Fibroblast of lung (primary cell): ENCODE measurements at places on chromosomes 4 and X. TPM values are rescaled to one million over a fixed set of nuclear protein-coding genes. Genes with fewer than 3 reads are reported as not detected.

Gene MAGEC2
- total RNA-seq, result 0.17 TPM in 1 of 2 replicates, not detected in the other

Gene NAT8L
- total RNA-seq, result 0.17 and 0.26 TPM in 2 replicates

Gene ENAM
- under 0.01 and 0.50 TPM in 2 replicates for total RNA-seq

Gene SLC34A2
- not detected in 2 replicates for total RNA-seq

Gene CCSER1
- total RNA-seq, result under 0.01 TPM in 2 replicates

Gene ATP7A
- 13.6 and 18.3 TPM in 2 replicates for total RNA-seq

Gene KCND1
- total RNA-seq, result 0.77 and 1.3 TPM in 2 replicates

Gene UGT2B17
- total RNA-seq, result not detected in 2 replicates

Gene SERPINA7
- total RNA-seq, result not detected in 2 replicates

Gene TRPC5OS
- total RNA-seq, result not detected in 2 replicates

DNA sequence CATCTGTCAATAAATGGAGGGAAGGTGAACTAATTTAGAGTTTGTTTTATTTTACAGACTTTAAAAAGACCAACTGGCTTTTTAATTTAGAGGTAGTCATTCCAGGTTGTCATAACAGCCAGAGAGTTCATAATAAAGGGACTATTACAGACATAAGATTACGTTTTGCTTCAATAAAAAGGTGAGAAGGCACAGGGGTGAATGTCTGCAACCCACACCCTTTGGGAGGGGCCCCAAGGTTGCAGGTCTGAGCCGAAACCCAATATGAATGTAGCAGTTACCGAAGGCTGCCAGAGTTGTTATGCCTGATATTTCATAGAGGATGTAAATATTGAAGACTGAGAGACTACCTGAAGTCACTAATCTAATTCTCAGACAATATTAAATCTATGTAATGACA lies 329.7 kb upstream of the GALNT7 start:
- H3K36me3 ChIP-seq, result no peaks in the 10 kb centered on the region
- no peak overlapping the region for H3K4me3 ChIP-seq
- H3K4me1 ChIP-seq, result no peaks in the 10 kb centered on the region
- H3K27ac ChIP-seq, result no peak overlapping the region

GRCh38 chr4:183171484-183172267 lies 72.6 kb downstream of the WWC2 start:
- no peaks in the 10 kb centered on the region for H3K27me3 ChIP-seq
- H3K36me3 ChIP-seq, result no peaks in the 10 kb centered on the region
- no peak overlapping the region for H3K27ac ChIP-seq
- peaks cover 9% of the 10 kb centered on the region for H3K4me1 ChIP-seq
- peak; percentile 15 for DNase-seq
- no peak overlapping the region for H3K4me3 ChIP-seq

DNA sequence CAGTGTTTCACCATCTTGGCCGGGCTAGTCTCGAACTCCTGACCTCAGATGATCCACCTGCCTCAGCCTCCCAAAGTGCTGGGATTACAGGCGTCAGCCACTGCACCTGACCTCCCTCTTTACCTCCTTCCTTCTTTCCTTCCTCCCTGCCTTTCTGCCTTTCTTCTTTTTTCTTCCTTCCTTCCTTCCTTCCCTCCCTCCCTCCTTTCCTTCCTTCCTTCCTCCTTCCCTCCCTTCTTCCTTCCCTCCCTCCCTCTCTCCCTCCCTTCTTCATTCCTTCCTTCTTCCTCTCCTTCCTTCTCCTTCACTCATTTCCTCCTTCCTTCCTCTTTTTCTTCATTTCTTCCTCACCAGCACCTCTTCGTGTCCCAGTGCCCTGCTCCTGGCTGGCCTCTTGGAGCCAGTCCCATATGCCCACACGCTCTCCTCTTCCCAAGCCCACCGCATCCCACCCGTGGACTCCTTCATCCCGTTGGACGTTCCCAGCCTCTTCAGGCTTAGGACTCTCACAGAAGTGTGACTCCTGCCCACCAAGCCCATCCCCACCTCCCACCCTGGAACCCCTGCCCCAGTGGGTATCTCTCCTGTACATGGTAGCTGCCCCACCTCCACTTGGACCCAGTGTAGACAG lies 22.6 kb downstream of the CSF2RA start:
- H3K27ac ChIP-seq, result no peak overlapping the region
- no peaks in the 10 kb centered on the region for H3K4me1 ChIP-seq
- no peaks in the 10 kb centered on the region for H3K36me3 ChIP-seq
- no peak overlapping the region for H3K4me3 ChIP-seq
- no peaks in the 10 kb centered on the region for H3K27me3 ChIP-seq
- no peak for DNase-seq

- no peaks in the 10 kb centered on the region for H3K36me3 ChIP-seq
- H3K27me3 ChIP-seq, result no peaks in the 10 kb centered on the region
- DNase-seq, result no peak
- no peaks in the 10 kb centered on the region for H3K4me1 ChIP-seq
Observed at GRCh38 chr4:139720806-139721205, 55.2 kb downstream of the MGST2 start.

DNA sequence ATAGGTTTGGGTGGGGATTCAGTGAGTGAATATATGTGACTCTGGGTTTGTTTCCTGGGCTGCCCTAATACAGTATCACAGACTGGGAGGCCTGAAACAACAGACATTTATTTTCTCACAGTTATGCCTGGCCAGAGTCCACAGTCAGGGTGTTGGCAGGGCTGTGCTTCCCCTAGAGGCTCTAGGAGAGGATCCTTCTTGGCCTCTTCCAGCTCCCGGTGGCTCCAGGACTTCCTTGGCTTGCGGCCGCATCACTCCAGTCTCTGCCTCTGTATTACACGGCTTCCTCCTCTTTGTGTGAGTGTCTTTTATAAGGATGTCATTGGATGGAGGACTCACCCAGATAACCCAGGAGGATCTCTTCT lies 5.2 kb upstream of the JAKMIP1 start:
- H3K36me3 ChIP-seq, result no peaks in the 10 kb centered on the region
- H3K4me1 ChIP-seq, result no peaks in the 10 kb centered on the region
- H3K4me3 ChIP-seq, result no peak overlapping the region
- H3K27ac ChIP-seq, result no peak overlapping the region
- no peak for DNase-seq
- no peaks in the 10 kb centered on the region for H3K27me3 ChIP-seq

DNA sequence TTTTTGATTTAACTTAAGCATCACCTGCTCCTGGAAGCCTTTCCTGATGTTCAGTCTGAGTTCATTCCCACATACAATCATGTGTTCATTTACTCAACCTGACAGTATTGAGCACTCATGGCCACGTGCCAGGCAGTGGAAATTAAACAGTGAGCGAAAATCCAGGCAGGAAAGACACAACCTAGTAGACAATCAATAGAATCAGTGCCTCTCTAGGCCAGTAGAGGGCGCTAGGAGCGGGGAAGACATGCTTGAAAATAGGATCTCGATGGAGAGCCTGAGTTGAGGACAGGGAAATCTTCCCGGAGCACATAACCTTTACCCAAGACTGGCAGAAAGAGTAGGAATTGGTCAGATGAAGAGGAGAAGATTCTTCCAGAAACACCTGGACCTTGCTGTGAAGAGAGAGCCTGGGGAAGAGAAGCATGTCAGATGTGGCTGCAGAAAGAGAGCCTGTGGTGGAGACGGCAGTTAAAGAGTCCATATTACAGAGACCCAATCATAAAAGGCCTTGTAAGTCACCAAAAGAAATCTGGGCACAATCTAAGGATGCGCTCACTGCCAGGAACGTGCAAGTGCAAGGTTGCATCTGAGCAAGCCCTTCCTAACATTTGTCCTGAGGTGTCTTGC lies 103.5 kb downstream of the LDB2 start:
- H3K27me3 ChIP-seq, result no peaks in the 10 kb centered on the region
- no peak overlapping the region for H3K27ac ChIP-seq
- H3K4me1 ChIP-seq, result no peaks in the 10 kb centered on the region

DNA sequence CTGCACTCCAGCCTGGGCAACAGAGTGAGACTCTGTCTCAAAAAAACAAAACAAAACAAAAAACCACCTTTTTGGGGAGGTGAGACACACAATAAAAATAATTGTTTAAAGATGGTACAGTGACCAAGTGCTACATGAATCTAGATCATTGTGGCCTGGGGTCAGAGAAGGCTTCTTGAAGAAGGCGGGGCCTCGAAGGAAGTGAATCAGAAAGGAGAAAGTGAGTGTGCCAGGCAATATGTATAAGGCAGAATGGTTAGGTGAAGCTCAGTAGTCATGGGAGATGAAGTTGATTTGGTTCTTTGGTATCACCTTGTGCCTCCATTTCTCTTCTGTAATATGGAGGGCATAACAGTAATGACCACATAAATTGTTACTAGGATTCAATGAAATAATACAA lies 58.9 kb downstream of the DOCK11 start:
- H3K27ac ChIP-seq, result no peak overlapping the region
- peaks cover 2% of the 10 kb centered on the region for H3K4me1 ChIP-seq
- H3K36me3 ChIP-seq, result no peaks in the 10 kb centered on the region
- no peak overlapping the region for H3K4me3 ChIP-seq
- no peak for DNase-seq

- no peak overlapping the region for H3K4me3 ChIP-seq
- H3K27me3 ChIP-seq, result peaks cover 2% of the 10 kb centered on the region
- H3K4me1 ChIP-seq, result no peaks in the 10 kb centered on the region
- no peaks in the 10 kb centered on the region for H3K36me3 ChIP-seq
Observed at GRCh38 chr4:140343303-140343702, 30.1 kb upstream of the SCOC start.

DNA sequence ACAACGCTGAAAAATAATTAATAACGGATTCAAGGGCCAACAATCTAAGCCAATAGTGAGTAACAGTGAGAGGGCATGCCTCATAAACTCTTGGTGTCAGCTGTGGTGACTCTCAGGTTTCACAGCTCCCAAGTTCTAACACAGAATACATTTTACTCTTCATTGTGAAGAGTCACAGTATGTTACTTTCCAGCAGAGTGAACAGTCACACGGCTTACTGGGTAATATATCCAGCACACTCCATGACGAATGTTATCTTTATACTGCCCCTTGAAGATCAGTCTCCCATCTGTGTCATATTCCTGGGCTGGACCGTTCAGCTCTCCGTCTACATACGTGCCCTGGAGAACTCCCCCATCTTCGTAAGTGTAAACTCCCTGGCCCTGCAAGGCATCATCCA lies 23.1 kb downstream of the SETD7 start:
- no peak for DNase-seq
- no peak overlapping the region for H3K4me3 ChIP-seq
- H3K27me3 ChIP-seq, result no peaks in the 10 kb centered on the region
- H3K27ac ChIP-seq, result no peak overlapping the region
- H3K36me3 ChIP-seq, result peaks cover 5% of the 10 kb centered on the region

DNA sequence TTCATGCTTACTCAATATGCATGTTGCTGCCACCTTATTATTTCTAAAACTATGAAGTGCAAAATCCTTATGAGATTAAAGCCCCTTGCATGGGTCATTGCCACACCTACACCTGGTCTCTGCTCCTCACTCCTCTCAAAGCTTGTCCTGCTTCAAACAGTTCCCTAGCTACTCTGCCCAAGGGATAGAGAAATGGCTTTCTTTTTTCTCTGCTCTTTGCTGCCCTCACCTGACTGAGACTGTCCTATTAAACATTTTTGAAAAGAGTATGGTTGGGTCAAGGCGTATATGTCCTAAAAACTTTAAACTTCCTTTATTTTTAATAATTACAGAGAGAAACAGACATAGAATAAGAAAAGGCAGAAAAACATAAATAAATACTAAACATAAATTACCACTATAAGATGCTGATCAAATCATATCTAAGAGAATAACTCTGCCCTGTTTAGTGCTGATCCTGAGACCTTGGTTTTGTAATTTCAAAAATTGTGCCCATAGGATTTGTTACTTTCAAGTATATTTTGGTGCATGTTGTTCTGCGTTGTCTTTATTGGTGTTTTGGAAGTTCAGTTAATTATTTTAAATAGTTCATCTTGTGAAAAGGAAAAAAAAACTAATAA lies 704.9 kb upstream of the PABPC4L start:
- no peak overlapping the region for H3K27ac ChIP-seq
- peak; percentile 13 for DNase-seq
- no peaks in the 10 kb centered on the region for H3K4me1 ChIP-seq
- H3K4me3 ChIP-seq, result no peak overlapping the region
- H3K36me3 ChIP-seq, result no peaks in the 10 kb centered on the region

DNA sequence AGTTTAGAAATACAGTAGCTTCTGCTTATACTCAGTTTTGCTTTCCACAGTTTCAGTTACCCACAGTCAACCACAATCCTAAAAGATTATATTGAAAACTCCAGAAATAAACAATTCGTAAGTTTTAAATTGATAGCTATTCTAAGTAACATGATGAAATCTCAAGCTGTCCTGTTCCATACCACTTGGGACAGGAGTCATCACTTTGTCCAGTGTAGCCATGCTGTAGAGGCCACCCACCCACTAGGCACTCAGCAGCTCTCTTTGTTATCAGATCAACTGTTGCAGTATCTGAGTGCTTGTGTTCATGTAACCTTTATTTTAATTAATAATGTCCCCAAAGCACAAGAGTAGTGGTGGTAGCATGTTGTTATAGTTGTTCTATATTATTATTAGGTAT lies 117.5 kb upstream of the IQCM start:
- H3K27me3 ChIP-seq, result no peaks in the 10 kb centered on the region
- DNase-seq, result no peak
- H3K27ac ChIP-seq, result no peak overlapping the region

GRCh38 chr4:5959211-5959982 lies 58.8 kb downstream of the C4orf50 start:
- H3K4me3 ChIP-seq, result no peak overlapping the region
- H3K27ac ChIP-seq, result no peak overlapping the region
- no peak for DNase-seq
- H3K27me3 ChIP-seq, result no peaks in the 10 kb centered on the region
- no peaks in the 10 kb centered on the region for H3K4me1 ChIP-seq

DNA sequence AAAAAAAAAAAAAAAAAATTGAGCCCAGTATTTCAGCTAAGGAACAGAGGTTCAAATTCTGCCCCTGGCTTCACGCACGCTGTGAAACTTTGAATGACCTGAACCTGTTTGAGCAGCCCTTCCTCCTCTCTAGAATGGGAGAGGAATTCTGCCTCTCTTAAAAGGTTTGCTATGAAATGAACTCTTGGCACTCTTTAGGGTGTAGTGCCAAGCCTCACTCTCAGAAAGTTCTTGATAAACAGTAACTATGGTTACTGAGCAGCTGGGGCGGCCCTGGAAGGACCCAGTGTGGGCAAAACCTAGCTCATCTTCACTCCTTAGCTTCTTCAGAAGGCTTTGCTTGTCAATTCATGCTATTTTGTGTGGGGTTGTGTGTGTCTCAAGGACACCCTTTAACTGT lies 73.7 kb downstream of the GEMIN8 start:
- no peak overlapping the region for H3K27ac ChIP-seq
- no peaks in the 10 kb centered on the region for H3K4me1 ChIP-seq
- no peak for DNase-seq
- no peaks in the 10 kb centered on the region for H3K27me3 ChIP-seq
- no peaks in the 10 kb centered on the region for H3K36me3 ChIP-seq

DNA sequence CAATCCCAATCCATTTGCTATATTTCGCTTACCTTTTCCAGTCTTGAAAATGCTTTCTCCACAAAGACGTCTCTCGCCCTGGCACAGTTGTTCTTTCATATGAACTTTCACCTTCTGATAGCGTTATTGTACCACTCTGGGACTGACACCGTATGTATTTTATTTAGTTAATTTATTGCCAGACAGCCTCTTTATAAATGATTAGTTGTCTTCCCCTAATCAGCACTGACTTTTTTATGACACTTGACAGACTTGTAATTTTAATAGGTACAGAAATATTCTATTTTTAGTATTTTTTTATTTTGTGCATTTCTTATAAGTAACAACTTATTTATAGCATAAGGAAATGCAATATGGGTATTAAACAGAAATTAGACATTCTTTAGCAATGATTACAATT lies at the start of gene GIMD1:
TSS of gene GIMD1 (minus strand) at position 101 of the 400 bp plus-strand sequence. CDS start 1,343 bp downstream, outside the sequence.
- no peak within 1 kb of the TSS for H3K27ac ChIP-seq
- H3K4me3 ChIP-seq, result no peak within 1 kb of the TSS
- no peaks in the 10 kb centered on the region for H3K27me3 ChIP-seq
- peaks cover 7% of the 10 kb centered on the region for H3K4me1 ChIP-seq
- no peak for DNase-seq

GRCh38 chrX:151175283-151176062 lies 911 bp upstream of the GPR50 start:
- no peaks in the 10 kb centered on the region for H3K36me3 ChIP-seq
- DNase-seq, result no peak
- H3K4me1 ChIP-seq, result no peaks in the 10 kb centered on the region
